ENCODE measurements at places on chromosomes 7 and 10.

- DNase-seq = no peak
These were observed 126.2 kb upstream of the ACBD5 start for GRCh38 chr10:27366769-27367168.

DNA sequence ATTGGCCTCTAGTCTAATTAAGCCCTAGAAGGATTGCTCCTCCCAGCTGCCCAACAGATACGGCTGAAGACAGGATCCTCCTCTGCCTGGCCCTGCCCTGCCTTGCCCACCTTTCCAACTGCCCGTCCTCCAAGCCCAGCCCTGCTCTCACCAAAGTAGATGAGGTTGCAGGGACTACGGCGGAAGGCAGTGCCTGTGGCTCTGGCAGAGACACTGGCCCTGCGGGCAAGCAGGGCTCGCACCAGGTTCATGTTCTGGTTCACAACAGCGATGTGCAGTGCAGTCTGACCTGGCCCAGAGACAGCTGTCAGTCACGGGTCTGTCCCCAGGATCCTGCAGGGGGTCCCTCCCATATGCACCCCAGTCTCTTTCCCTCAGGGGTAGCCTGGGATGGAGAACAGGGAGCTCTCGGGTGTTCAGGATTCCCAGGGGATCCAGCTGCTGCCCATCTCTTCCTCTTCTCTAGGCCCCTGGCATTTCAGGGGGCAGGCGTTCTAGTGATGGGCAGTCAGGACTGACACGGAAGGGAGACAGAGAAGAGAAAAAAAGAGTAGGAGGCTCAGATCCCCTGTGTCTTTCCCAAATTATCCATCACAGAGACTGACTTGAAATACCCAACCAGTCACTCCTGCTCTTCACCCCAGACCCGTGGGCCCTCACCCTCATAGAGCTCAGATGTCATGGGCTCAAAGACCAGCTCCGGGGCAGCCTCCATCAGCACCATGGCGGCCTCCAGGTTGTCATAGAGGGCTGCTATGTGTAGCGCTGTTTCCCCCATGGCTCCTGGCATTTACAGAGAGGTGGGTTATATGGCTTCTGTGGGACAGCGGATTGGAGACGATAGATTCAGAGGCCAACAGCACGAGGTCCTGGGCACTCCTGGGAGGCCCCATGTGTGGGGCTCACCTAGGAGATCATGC is 8.3 kb downstream of the TRPV6 start:
- no peak for DNase-seq

- DNase-seq = peak; percentile 84
These were observed at the start of gene GPR37 for GRCh38 chr7:124765401-124766352. GPR37 (minus strand) TSS chr7:124765792; CDS start chr7:124764976, 816 bp downstream.

- no peak for DNase-seq
These were observed 297.5 kb upstream of the ZMIZ1 start for GRCh38 chr10:78771260-78771659.

GRCh38 chr10:11682851-11683250 is 59.3 kb upstream of the ECHDC3 start:
- no peak for DNase-seq

- DNase-seq = no peak
These were observed 48.0 kb upstream of the KIF5B start for GRCh38 chr10:32104181-32104580.

DNA sequence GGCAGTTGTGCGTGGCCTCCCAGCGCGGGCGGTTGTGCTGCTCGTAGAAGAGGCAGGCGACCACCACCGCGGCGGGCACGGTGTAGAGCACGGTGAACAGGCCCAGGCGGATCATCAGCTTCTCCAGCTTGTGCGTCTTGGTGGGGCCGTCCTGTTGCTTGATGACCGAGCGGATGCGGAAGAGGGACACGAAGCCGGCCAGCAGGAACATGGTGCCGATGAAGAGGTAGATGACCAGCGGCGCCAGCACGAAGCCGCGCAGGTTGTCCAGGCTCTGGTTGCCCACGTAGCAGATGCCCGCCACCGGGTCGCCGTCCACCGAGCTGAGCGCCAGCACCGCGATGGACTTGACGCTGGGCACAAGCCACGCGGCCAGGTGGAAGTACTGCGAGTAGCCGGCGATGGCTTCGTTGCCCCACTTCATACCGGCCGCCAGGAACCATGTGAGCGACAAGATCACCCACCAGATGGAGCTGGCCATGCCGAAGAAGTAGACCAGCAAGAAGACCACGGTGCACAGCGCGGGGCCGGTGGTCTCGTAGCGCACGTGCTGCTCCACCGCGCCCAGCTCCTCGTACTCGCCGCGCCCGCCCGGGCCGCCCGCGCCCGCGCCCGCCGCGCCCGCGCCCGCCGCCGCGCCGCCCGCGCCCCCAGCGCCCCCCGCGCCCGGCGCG is 2.2 kb downstream of the FZD8 start:
- DNase-seq = no peak

DNA sequence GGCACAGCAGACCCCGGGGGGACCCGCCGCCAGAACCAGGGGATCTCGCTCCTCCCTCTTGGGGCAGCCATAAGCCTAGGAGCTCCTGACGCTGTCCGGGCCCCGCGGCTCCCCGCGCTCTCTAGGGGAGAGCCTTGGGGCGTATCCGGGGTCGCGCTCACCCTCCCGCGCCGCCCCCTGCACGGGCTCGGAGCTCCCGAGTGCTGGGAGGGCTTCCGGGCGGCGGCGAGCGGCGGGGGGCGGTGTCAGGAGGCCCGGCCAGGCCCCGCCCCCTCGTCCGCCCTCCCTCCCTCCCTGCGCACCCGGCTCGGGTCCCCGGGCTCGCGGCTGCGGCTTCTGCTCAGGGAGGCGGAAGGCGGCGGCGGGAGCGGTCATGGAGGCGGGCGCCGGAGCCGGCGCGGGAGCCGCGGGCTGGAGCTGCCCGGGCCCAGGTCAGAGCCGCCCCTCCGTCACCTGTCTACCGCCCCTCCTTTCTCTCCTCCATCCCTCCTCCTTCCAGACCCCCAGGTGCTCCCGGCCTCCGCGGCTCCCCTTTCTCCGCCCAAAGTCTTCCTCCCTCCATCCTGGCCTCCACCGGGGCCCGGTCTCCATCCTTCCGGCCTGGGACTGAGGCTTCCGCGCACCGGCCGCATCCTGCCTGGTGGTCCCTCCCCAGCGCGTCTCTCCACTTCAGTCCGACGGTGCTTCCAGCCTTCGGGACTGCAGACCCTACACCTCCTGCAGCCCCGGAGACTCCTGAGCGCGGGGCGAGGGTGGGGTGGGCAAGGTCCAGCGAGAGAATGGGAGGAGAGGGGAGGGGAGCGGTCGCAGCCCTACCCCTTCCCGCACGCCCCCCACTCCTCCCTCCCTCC is at the start of gene CCDC136:
Gene CCDC136 (plus strand): TSS at position 848 of the 851 bp plus-strand sequence. CDS start 444 bp downstream, outside the sequence.
- DNase-seq = peak; percentile 23

DNA sequence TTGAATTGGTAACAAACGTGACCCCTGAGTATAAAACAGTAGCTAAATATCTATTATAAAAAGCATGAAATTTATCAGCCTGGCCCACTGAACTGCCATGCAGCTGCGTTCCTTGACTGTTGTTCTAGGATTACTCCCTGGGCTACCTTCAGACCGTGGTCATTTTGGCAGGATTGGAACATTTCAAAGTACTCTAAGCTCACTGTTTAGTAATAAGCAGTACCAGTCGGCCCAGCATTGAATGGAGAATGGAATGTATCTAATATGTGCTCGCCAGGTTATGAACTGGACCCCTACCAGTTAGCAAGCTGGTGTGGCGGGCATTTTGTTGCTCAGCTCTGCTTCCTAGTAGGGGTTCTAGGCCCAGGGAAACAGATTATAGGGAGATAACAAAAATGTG is 112.2 kb downstream of the SEMA3C start:
- DNase-seq = no peak

GRCh38 chr10:124035928-124036558 is 57.4 kb downstream of the CHST15 start:
- no peak for DNase-seq

- DNase-seq = no peak
These were observed 22.3 kb downstream of the CHST12 start for GRCh38 chr7:2425749-2426148.

- no peak for DNase-seq
These were observed 40.4 kb downstream of the GNA12 start for GRCh38 chr7:2803755-2804154.

DNA sequence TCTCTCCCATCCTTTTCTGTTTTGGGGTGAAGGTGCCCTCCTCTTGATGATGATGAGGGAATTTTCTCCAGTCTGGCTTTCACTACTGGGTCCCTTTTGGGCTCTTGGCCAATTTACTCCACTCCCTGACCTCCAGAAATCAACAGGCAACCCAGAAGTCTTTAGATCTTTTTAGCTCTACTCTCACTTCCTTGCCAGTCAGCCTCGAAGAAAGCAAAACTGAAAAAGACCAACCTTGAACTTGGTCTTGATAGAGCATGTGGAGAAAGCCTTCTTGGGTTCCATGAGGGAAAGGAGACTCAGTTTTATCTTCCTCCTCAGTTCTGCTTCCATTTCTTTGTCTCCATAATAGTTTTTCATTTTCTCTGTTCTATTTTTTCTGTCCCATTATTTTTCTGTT is 91.4 kb upstream of the NPVF start:
- DNase-seq = no peak

- no peak for DNase-seq
These were observed 91.4 kb downstream of the CCDC71L start for GRCh38 chr7:106569500-106569929.

GRCh38 chr10:11113156-11113555 is 95.5 kb downstream of the CELF2 start:
- no peak for DNase-seq

- no peak for DNase-seq
These were observed 476 bp upstream of the ZNF33B start for GRCh38 chr10:42638821-42639270.

- peak; percentile 93 for DNase-seq
These were observed 8.0 kb downstream of the RBM33 start for GRCh38 chr7:155652156-155653114.

DNA sequence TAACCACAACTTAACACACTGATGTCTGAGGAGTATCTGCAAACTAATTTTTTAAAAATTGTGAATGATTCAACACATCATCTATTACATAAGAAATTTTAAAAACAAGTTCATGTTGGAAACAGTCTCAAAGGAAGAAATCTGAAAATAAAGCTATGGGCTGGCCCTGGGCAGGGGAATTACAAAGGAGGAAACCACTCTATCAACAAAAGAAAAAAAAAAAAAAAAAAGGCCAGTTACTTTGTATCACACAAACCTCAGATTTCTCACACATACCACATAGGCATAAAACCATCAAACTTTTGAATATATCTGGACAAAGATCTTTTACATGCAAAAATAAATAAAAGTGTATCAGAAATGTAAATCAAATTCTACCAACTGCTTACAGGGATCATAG is 20.8 kb downstream of the TIAL1 start:
- DNase-seq = no peak

DNA sequence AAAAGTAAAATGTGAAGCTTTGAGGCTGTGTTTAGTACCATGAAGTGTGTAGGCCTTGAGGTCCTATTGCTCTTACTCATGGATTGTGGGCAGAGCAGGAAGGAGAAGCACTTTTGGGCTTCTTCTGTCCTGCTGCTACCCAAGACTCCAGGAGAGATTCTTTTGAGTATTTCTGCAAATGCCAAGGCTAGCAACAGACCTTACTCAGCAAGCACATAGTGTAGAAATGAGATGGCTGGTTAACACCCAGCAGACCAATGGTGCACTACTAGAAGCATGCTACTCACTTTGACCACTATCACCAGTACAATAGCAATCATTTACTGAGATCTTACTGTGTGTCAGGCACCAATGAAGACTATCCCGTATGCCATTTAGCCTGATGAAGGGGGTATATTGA is 3.2 kb downstream of the PLPP4 start:
- no peak for DNase-seq

DNA sequence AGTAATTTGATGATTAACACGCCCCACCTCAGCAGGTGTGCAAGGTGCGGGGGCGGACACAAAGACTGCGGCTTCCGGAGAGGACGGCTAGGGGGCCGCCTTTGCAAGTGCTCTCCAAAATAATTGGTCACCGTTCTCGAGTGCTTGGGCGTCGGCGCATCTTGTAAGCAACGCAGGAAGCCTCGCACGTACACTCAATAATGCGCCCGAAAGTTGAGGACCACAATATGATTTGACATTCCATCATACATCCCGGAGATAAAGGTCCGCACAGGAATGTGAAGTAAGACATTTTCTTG is 114.7 kb downstream of the EBF3 start:
- DNase-seq = no peak

DNA sequence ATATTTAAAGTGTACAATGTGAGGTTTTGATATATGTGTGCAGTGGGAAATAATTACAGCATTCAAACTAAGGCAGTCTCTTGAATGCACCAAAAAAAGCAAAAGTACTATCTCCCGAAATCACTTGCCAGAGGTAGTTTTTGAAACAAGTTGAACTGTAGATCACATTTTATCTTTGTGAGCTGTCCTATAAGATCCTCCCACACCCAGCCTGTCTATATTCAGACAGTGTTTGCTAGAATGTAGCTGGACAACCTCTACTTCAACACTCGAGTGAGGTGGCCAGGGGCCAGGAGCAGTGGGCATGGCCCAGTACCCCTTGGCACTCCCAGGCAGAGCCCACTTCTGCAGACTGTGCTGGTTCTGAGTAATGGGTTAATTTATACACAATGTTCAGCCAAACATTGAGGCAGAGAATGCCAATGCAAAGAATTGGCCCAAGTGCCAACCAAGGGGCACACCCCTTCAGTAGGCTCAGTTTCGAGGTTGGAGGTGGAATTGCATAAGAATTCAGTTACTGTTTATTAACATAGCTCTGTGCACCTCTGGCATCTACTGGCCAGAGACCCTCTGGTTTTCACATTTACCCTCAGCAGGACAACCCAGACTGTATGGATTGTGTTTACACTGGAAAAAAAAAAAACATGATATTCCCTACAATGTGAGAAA is 70.5 kb downstream of the AHR start:
- DNase-seq = no peak

- DNase-seq = no peak
These were observed 211.3 kb downstream of the CXCL12 start for GRCh38 chr10:44173608-44173894.

DNA sequence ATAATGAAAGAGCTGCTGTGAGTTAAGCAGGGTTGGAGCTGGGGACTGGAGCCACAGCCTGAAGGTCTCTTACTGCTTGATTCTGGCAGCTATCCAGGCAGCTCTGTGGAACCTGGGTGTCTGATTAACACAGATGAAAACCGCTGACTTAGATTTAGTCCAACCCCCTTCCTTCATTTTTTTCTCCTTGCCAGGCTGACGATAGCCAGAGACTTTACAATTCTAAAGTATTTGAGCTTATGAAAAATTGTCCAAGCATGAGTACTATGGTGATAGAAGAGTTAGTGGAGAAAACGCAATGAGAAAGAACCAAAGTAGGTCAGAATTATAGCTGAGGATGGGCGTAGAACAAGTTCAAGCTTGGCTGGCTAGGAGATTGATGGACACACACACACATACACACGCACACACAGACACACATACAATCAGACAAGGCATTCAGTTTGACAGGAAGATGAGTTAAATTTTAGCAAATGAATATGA is 13.5 kb upstream of the GPR85 start:
- DNase-seq = peak; percentile 87

GRCh38 chr10:18737841-18738240 is 78.6 kb downstream of the ARL5B start:
- DNase-seq = no peak
